Effector memory CD4-positive, alpha-beta T cell (primary cell): ENCODE measurements at places on chromosomes 4 and X.

- H3K27me3 ChIP-seq = no peaks in the 10 kb centered on the region
- no peaks in the 10 kb centered on the region for H3K4me1 ChIP-seq
- H3K27ac ChIP-seq = no peak overlapping the region
- no peak overlapping the region for H3K4me3 ChIP-seq
- H3K36me3 ChIP-seq = no peaks in the 10 kb centered on the region
These were observed 73.9 kb downstream of the LUZP4 start for GRCh38 chrX:115363372-115363771.

DNA sequence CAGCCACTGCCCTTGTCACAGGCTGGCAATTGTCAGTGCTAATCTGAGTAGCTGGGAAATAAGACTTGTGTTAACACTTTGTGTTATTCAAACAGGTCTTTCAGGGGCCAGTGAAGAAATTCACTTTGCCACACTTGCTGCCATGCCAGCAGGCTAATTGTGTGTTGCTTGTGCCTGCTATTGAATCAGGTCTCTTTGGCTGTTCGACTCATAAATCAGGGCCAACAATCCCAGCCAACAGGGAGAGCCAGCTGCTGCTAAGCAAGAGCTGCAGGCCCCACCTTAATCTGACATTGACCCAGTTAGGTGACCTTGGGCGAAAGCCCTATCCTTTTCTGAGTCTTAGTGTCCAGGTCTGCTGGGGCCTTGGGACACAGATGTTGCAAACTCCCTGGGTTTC lies 28.1 kb upstream of the MAMLD1 start:
- no peaks in the 10 kb centered on the region for H3K4me1 ChIP-seq
- no peak overlapping the region for H3K4me3 ChIP-seq
- no peak for DNase-seq

- H3K27ac ChIP-seq = no peak overlapping the region
- no peaks in the 10 kb centered on the region for H3K36me3 ChIP-seq
- H3K4me3 ChIP-seq = no peak overlapping the region
- no peaks in the 10 kb centered on the region for H3K4me1 ChIP-seq
- H3K27me3 ChIP-seq = no peaks in the 10 kb centered on the region
These were observed 10.2 kb downstream of the CRLF2 start for GRCh38 chrX:1202251-1202650.

- H3K27me3 ChIP-seq = no peaks in the 10 kb centered on the region
- no peaks in the 10 kb centered on the region for H3K4me1 ChIP-seq
- DNase-seq = no peak
- H3K36me3 ChIP-seq = peaks cover 5% of the 10 kb centered on the region
- H3K27ac ChIP-seq = no peak overlapping the region
These were observed 22.4 kb downstream of the AFF1 start for GRCh38 chr4:86957215-86957614.

DNA sequence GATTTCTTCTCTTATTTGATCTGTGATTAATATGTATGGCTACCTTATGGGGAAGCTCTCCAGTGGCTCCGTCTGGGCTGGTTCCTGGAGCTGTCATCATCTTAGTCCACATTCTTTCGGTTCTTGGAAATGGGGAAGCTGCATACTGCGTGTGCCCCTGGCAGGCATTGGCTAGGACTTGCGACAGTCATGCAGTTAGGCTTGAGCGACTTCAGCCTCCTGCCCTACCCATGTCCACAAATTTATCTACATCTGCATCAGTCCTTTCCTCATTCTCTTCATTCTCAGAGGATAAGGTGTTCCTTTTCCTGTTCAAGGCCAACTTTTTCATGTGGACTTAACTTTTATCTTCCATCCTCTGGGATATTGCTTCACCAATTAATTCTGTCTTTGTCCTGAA lies 214.2 kb downstream of the RELL1 start:
- no peaks in the 10 kb centered on the region for H3K27me3 ChIP-seq
- H3K27ac ChIP-seq = no peak overlapping the region
- H3K4me3 ChIP-seq = no peak overlapping the region
- DNase-seq = no peak
- H3K4me1 ChIP-seq = no peaks in the 10 kb centered on the region

DNA sequence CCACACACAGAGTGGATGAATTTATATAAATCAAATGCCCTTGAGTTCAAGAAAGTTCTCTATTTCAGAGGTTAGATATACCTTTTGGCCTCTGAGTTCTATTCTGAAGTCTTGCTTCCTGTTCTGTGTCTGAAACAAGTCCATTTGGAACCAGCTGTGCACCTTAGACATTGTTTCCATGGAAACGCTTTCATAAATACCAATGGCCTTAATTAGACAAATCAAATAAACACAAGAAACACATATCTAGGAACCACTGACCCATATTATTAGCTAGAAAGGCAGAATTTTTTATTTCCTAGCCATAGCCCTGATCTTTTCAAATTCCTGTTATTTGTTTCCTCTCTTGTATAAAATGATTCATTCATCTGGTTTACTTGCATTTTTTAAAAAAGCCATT lies 8.4 kb upstream of the C4orf54 start:
- no peaks in the 10 kb centered on the region for H3K27me3 ChIP-seq
- H3K4me3 ChIP-seq = no peak overlapping the region
- H3K4me1 ChIP-seq = no peaks in the 10 kb centered on the region
- no peaks in the 10 kb centered on the region for H3K36me3 ChIP-seq
- H3K27ac ChIP-seq = no peak overlapping the region
- DNase-seq = no peak

- H3K4me3 ChIP-seq = no peak overlapping the region
- H3K4me1 ChIP-seq = no peaks in the 10 kb centered on the region
- no peaks in the 10 kb centered on the region for H3K36me3 ChIP-seq
- H3K27ac ChIP-seq = no peak overlapping the region
- DNase-seq = no peak
- H3K27me3 ChIP-seq = no peaks in the 10 kb centered on the region
These were observed 1422.0 kb downstream of the ADGRL3 start for GRCh38 chr4:62622089-62622488.

GRCh38 chr4:184750926-184751584 lies 17.2 kb upstream of the CENPU start:
- no peaks in the 10 kb centered on the region for H3K36me3 ChIP-seq
- DNase-seq = no peak
- no peak overlapping the region for H3K4me3 ChIP-seq
- H3K4me1 ChIP-seq = no peaks in the 10 kb centered on the region

- no peaks in the 10 kb centered on the region for H3K36me3 ChIP-seq
- H3K4me1 ChIP-seq = no peaks in the 10 kb centered on the region
- no peak for DNase-seq
- no peaks in the 10 kb centered on the region for H3K27me3 ChIP-seq
These were observed 17.0 kb downstream of the RBMX2 start for GRCh38 chrX:130418740-130419139.

DNA sequence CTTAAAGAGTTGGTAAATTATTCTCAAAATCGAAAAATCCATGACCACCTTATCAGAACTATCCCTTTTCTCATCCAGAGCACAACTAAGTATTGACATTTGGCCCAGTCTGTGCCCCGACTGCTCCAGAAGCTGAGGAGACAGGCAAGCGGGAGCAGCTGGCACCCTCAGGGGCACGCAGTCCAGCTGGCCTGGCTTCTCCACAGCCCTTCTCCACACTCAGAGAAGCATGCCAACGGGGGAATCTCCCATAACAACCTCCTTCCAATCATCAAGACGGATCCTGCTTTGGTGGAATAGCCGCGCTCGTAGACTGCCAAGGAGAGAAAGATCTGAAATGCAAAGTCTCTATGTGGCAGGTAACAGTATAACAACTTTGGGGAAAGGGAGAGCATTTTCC lies 85.4 kb downstream of the AFAP1 start:
- peaks cover 49% of the 10 kb centered on the region for H3K4me1 ChIP-seq
- peak overlapping the region; percentile 3 for H3K4me3 ChIP-seq
- H3K36me3 ChIP-seq = no peaks in the 10 kb centered on the region
- DNase-seq = no peak
- H3K27me3 ChIP-seq = no peaks in the 10 kb centered on the region

GRCh38 chr4:7429601-7430078 lies 5.1 kb downstream of the PSAPL1 start:
- H3K4me1 ChIP-seq = no peaks in the 10 kb centered on the region
- no peaks in the 10 kb centered on the region for H3K36me3 ChIP-seq
- DNase-seq = no peak
- H3K27ac ChIP-seq = no peak overlapping the region

GRCh38 chrX:16666541-16666940 lies 16.6 kb downstream of the S100G start:
- H3K27me3 ChIP-seq = no peaks in the 10 kb centered on the region
- H3K27ac ChIP-seq = no peak overlapping the region
- no peaks in the 10 kb centered on the region for H3K36me3 ChIP-seq
- H3K4me1 ChIP-seq = no peaks in the 10 kb centered on the region
- DNase-seq = no peak

DNA sequence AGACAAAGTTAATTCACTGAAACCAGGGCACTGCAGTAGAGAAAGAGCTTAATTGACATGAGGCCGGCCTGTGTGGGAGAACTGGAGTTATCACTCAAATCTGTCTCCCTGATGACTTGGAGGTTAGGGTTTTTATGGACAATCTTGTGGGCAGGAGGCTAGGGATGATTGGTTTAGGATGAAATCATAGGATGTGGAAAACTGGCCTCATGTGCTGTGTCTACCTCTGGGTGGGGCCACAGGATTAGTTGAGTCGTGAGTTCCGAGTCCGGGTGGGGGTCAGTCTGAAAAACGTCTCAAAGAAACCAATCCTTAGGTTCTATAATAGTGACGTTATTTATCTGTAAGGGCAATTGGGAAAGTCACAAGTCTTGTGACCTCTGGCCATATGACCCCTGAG lies 68.1 kb downstream of the UCHL1 start:
- no peaks in the 10 kb centered on the region for H3K4me1 ChIP-seq
- H3K36me3 ChIP-seq = no peaks in the 10 kb centered on the region
- no peaks in the 10 kb centered on the region for H3K27me3 ChIP-seq
- H3K4me3 ChIP-seq = no peak overlapping the region

DNA sequence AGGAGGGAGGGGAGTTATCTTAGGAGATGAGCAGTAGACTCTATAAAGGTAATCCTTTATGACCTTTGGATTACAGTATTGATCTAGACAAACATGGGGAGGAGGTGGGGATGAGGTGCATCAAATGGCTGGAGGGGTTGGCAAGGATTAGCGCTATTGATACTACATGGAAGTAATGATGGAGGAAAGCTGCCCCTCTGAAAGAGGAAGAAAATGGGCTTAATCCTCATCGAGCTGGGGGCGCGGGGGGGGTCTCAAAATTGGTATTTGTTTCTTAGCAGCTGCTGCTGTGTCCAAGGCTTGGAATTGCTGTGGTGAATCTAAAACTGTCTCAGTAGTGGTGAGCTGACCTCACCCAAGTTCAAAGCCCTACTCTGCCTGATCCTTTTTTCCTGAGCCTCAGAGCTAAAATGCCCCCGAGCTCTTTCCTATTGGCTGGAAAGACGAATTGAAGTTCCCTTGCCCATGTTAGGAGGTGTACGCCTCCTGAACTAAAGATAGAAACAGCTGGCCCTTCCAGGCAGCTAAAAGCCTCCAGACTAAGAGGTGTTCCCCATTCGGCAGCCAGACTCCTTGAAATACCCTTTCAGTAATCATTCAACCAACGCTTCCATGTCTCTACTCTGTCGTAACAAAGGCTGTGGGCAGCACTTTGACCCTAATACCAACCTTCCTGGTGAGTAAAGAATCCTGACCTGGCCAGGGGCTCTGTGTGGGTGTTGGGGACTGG lies at the start of gene ITGB1BP2:
ITGB1BP2 (plus strand) TSS at position 556 of the 730 bp plus-strand sequence; CDS start at position 613, 57 bp downstream.
- no peaks in the 10 kb centered on the region for H3K4me1 ChIP-seq
- DNase-seq = no peak
- no peak within 1 kb of the TSS for H3K27ac ChIP-seq
- H3K36me3 ChIP-seq = peaks cover 21% of the 10 kb centered on the region
- H3K27me3 ChIP-seq = no peaks in the 10 kb centered on the region
- no peak within 1 kb of the TSS for H3K4me3 ChIP-seq

GRCh38 chr4:106529348-106530023 lies 160.9 kb upstream of the GIMD1 start:
- H3K4me3 ChIP-seq = no peak overlapping the region
- H3K27me3 ChIP-seq = no peaks in the 10 kb centered on the region
- no peak overlapping the region for H3K27ac ChIP-seq
- no peak for DNase-seq

DNA sequence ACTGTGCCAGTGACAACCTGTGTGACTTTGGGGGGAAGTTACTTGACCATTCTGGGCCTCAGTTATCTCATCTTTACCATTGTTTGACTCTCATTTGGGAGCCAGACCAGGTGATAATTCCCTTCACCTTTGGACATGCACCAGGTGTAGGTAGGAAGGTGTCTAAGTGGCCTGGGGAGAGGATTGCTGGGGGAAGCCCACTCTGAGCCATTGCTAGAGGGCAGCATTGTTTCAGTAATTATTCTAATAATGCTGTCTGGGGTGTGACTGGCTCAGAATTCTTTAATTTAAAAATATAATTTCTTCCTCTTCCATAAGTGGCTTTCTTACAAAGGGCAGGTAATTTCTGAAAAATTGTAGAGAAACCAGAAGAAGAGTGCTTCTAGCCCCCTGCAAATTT lies 104.3 kb downstream of the RTL9 start:
- no peaks in the 10 kb centered on the region for H3K4me1 ChIP-seq
- no peak overlapping the region for H3K27ac ChIP-seq
- H3K36me3 ChIP-seq = no peaks in the 10 kb centered on the region
- H3K27me3 ChIP-seq = no peaks in the 10 kb centered on the region

GRCh38 chrX:51608126-51608525 lies 10.6 kb downstream of the CENPVL3 start:
- H3K4me3 ChIP-seq = no peak overlapping the region
- no peaks in the 10 kb centered on the region for H3K27me3 ChIP-seq
- H3K4me1 ChIP-seq = no peaks in the 10 kb centered on the region
- no peaks in the 10 kb centered on the region for H3K36me3 ChIP-seq
- H3K27ac ChIP-seq = no peak overlapping the region

DNA sequence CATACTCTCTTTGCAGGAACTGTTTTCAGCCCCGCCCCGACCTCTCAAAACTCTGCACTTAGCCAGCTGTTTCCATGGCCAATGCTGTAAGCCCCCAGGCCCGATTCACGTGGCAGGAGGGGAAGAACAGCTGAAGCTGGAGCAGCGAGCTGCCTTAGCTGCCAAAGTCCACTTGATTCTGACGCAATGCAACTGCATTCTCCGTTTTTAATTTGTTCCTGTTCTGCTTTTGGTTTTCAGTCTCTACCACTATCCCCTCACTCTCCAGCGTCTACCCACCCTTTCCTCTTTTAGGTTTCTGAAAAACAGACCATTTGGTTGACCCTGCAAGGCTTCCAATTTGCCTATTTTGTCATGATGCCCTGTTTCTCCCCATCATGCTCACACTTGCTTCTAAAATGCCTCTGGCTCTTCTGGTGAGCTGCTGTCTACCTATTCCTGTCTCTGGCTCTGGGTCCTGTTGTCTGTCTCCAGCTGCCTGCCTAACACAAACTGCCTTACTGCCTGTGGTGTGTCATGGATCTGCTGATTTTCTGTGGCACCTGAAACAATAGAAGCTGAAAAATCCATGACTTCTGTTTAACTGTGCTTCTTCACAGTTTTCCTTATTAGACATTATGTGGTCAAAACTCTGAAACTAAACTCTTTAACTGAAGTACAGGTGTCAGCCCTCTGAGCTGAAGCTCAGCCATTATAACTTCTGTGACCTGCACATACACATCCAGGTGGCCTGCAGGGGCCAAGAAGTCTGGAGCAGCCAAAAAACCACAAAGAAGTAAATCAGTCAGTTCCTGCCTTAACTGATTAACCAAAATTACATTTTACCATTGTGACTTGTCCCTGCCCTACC lies 160.5 kb upstream of the AGTR2 start:
- no peak overlapping the region for H3K4me3 ChIP-seq
- no peak overlapping the region for H3K27ac ChIP-seq
- no peaks in the 10 kb centered on the region for H3K36me3 ChIP-seq
